IMR-90 (cell line): ENCODE measurements at places on chromosomes 7 and 10. TPM values are rescaled to one million over a fixed set of nuclear protein-coding genes. Genes with fewer than 3 reads are reported as not detected.

DNA sequence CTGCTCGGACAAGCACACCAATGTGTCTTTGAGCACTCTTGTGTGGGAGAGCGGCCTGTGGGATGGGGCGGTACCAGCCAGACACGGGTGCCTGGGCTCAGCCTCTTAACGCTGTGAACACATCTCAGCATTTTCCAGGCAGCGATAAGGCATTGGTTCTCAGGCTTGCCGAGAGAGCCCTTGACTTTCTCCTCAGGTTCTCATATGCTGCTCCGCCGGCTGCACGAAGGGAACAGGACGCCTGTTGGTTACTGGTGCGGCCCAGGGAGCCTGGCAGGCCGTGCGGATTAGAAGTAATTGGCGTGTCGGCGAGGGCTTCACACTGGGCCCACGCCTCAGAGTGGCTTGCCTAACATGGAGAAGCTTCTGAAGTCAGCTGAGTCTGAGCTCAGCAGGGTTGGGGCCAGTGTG lies 456.7 kb upstream of the FOXK1 start:
- no peak for DNase-seq

DNA sequence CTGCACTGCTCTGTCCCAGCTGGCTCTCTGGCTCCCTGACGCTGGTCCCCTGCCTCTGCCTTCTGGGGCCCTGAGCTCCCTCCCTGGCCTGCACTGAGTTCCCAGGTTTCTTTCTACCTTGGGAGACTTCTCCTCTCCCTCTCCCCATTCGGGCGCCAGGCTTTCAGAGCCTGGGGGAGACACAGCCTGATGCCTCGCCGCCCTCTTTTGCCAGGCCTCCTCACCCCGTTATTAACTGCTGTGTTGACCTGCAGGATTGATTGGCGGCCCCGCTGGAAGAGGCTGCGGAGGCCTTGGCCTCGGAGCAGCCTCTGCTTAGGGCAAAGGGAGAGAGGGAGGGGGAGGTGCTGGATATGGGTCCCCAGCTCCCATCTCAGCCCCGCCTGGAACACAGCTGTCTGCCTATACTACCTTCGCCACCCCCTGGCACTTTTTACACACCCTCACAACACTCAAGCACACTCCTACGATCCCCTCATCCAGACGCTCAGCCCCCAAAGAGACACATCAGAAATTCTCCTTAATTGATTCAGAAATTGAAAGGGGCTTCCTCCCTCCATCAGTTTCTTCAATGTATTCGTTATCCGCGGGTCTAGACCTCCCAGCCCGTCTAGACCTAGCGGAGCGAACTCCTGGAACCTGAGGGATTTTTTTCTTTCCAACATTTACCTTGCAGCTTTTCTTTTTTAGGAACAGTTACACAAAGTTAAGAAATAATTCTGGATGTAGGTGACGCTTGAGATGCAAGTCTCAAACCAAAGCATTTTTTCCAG lies 7.1 kb upstream of the PAX2 start:
- DNase-seq: no peak

GRCh38 chr7:96088579-96088978 lies 233.3 kb downstream of the SLC25A13 start:
- peak; percentile 46 for DNase-seq

GRCh38 chr7:156524818-156525597 lies 115.6 kb upstream of the RNF32 start:
- DNase-seq: no peak

Gene BMS1
- 22.9 and 28.3 TPM in 2 replicates for total RNA-seq
